ENCODE measurements at places on chromosomes 7 and 10.

GRCh38 chr7:139534096-139534495 is 10.6 kb downstream of the CLEC2L start:
- DNase-seq, result no peak

- DNase-seq, result no peak
These were observed 185.1 kb upstream of the ADO start for GRCh38 chr10:62619413-62619738.

- no peak for DNase-seq
These were observed 56.9 kb upstream of the PPP1R3C start for GRCh38 chr10:91689731-91690168.

DNA sequence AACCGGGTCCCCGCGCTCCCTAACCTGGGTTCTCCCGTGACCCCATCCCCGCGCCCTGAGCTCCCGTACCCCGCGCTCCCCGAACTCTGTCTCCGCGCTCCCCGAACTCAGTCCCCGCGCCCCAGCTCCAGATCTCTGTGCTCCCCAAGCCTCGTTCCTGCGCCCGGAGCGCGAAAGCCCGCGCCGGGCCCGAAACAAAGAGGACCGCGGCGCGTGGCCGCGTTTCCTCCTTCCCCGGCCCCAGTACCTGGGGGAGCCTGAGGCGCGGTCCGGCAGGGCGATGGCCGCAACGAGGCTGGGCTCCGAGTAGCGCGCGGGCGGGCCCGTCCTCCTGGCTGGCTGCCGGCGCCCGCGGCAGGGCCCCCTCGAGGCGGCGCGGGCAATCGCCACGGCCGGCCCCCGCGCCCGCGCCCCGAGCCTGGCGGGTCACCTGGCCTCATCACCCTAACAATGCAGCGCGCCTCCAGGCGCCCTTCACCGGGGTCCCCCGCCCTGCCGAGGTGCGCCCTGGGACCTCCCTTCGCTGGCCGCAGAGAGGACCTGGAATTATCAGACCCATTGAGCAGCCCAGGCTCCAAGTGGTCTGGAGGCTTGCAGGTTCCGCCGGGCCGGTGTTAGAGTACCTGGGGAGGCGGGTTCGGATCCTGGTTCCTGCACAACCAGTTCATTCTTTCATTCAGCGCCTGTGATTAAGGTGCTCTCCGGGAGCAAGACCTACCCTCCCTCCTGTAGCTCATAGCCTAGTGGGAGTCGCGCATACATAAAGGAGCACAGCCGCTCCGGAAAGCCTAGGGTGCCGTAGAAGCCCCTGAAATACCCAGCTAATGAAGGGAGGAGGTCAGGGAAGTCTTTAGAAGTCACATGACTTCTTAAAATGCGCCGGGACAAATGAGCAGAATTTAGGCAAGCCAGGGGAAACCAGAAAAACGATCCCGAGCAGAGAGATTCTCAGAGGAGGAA is at the start of gene TNS3:
TNS3 (minus strand) TSS at position 308 of the 960 bp plus-strand sequence. CDS start 142,475 bp downstream, outside the sequence.
- peak; percentile 13 for DNase-seq

DNA sequence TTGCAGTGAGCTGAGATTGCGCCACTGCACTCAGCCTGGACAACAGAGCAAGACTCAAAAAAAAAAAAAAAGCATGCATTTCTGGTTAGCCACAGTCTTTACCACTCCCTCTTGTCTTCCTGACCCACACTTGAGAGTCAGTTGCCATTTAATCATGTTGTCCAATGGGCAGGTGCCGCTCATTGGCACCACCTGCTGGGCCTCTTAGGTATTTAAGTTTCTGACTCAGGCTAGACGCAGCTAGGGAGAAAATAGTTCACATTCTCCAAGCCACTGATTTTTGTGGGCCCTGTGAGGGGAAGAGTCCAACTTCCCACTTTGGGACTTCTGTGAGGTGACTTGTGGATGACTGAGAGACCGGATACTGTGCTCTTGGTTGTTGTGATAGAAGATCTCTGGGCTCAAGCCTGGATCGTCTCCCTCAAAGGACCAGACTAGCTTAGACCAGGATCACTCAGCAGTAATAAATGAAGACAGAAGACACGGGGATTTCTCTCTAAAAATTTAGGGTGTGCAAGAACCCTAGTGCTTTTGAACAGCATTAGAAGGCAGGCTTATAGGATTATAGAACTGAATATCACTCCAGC is 26.8 kb upstream of the SORCS3 start:
- no peak for DNase-seq

DNA sequence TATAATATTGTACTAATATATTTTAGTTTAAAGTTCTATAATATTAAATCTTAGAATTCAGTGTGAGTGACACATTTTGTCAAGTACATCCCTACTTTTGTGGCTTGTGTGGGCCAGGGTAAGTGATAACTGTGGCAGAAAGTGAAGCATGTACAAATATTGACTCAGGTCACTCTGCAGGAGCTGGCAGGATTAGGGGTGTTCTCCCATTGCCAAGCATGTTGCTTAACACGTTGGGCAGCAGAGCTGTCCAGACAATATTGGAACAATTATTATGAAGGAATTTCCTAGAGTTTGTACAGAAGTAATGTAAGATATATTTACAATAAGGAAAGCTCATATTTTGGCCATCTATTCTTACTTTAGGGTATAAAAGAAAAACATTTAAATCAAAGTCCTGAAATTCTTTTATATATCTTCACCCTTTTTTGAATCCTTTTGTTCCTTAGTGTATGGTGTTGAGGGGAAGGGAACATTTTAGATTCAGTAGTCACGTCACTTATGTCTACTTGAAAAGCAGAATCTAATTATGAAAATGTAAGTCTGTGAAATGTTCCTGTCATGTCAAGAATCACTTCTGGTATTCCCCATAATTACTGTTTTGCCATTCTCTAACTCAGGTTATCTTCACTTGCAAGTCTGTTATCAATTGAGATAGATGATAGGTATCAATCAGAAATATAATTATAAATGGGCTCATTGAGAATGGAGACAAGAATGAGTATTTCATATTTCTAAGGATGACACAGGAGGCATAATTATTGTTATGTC is 4.0 kb downstream of the HDAC9 start:
- DNase-seq, result peak; percentile 17

DNA sequence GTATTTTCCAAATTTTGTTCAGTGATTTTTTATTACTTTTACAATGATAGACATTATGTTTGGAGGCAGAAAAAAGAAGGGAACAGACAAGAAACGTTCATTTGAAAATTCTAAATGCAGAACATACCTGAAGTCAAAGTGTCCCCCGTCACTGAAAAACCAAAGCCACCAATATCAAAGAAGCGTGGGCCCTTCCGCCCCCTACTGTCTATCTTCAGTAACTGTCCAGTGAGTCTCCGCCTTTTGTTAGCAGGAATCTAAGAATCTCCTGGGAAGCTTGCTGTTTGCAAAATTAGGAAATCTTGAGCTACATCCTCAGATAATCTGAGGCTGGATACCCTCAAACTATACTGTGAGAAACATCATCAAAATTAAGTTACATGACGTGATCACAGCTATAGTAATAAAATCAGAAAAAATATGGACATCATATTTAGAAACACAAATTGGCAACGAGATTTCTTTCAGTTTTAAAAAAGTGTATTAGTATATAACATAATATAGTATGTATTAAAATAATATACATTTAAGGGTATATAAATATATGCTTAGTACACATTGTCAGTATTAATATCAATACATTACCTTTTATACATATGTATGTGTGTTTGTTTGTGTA is 169.3 kb upstream of the AKR1E2 start:
- DNase-seq, result peak; percentile 43

- DNase-seq, result no peak
These were observed 163.9 kb downstream of the USP6NL start for GRCh38 chr10:11447586-11447985.

- DNase-seq, result no peak
These were observed 24.5 kb downstream of the MTPAP start for GRCh38 chr10:30324448-30325110.

DNA sequence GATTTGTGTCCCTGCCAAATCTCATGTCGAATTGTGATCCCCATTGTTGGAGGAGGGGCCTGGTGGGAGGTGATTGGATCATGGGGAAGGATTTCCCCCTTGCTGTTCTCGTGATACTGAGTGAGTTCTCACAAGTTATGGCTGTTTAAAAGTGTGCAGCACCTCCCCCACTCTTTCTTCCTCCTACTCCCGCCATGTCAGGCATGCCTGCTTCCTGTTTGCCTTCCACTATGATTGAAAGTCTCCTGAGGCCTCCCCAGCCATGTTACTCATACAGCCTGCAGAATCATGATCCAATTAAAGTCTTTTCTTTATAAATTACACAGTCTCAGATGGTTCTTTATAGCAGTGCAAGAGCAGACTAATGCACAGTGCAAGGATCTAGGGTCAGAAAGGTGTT is 75.4 kb downstream of the CALD1 start:
- no peak for DNase-seq

GRCh38 chr10:44946205-44946604 is 13.4 kb upstream of the RASSF4 start:
- DNase-seq, result no peak

- no peak for DNase-seq
These were observed 271.0 kb downstream of the MAD1L1 start for GRCh38 chr7:1961701-1962276.

DNA sequence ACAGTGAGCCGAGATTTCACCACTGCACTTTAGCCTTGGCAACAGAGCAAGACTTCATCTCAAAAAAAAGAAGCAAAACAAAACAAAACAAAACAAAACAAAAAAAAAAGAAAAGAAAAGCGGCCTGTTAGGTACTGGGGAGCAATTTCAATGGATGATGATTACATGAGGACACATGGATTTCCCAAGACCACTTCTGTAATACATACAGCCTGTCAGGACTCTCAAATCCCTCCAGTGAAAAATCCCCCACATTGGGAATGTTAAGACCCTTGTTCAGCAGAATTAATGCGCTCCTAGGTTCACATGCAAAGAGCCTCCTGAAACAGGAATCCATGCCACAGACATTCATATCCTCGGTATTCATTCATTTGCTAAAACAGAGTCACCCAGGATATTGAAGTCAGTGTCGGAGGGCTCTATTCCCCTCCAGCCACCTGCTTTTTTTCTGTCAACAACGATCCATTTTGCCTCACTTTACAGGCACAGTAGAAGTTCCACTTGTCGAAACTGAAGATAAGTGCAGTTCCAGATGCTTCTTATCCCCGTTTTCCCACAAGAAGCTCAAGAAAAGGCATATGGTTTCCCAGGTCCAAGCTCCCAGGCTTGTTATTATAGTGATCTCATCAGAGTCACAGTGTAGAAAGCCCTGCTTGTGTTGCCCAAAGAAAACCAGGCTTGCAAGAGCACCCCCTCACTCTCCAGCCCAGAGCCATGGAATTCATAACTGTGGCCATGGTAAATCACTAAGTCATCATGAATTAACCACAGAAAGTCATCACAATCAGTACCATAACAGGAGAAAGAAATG is 20.2 kb downstream of the SLC16A12 start:
- DNase-seq, result no peak

- DNase-seq, result no peak
These were observed 23.2 kb upstream of the ARHGAP22 start for GRCh38 chr10:48627984-48628609.

DNA sequence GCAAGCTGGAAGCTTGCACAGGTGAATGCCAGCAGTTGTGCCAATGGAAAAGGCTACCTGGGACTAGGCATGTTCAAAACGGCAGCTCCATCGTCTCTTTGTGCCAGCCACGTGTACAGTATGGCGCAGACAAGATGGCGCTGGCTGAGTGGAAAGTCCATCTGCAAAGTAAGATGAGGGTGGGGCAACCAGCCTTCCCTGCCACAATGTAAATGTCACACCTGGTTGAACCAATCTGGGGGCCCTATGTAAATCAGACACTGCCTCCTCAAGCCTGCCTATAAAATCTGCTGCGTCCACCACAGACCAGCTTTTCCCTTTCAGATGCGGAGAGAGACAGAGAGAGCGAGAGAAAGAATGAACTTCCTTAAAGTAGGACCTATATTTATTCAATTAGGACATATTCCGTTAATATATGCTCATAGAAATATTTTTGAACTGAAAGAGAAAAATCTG is 18.5 kb upstream of the C7orf33 start:
- no peak for DNase-seq

DNA sequence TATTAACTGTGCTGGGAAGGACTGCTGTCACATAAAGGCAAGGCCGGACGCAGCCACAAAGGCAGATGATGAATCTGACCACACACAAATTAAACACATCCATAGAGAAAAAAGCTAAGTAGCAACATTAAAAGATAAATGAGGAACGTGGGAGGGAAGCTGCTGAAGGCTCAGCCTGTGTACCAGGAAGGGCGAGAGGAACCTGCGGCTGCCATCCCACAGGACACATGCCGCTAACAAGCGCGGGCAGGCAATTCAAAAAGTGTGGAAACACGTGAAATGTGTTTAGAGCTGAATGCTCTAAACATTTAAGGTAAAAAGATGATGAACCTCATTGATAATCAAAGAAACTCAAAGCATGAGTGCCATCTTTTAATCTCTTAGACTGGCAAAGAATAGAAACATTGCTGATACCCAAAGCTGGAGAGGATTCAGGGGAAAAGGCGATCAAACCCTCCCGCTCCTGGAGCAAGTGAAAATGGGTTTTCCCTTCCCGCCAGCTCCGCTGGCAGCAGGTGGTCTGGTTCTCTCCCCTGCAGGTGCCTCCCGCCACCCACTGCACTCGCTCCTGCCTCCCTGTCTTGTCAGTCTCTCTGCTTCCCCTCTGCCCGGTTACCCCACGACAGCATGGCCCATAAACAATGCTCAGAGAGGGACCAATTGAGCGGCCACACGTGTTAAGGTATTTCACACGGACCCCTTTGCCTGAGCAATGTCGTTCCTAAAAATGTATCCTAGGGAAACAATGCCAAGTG is 4.2 kb downstream of the STK32C start:
- DNase-seq, result no peak

DNA sequence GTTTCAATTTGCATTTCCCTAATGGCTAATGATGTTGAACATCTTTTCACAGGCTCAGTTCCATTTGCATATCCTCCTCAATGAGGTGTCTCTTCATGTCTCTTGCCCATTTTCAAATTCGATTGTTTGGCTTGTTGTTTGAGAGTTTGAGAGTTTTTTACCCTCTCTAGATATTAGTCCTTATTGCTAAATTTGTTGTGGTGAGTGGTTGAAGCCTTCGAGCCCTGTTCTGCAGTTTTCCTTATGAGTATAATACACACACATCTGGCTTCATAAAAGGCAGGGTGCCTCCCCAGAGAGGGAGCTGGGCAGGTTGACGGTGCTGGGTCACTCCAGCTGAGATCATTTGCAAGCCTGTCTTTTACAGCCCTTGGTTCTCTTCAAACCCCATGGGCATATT is 65.1 kb downstream of the RGS10 start:
- no peak for DNase-seq

All from NCI-H774 (cell line).